ENCODE measurements at places on chromosomes 3 and 15. TPM values are rescaled to one million over a fixed set of nuclear protein-coding genes. Genes with fewer than 3 reads are reported as not detected.

MORF4L1 gene
- 495 TPM for total RNA-seq

CD200R1L gene
- total RNA-seq: not detected

ZNF620 gene
- total RNA-seq: 1.0 TPM

FETUB gene
- total RNA-seq: not detected

NMB gene
- total RNA-seq: 12.6 TPM

DNA sequence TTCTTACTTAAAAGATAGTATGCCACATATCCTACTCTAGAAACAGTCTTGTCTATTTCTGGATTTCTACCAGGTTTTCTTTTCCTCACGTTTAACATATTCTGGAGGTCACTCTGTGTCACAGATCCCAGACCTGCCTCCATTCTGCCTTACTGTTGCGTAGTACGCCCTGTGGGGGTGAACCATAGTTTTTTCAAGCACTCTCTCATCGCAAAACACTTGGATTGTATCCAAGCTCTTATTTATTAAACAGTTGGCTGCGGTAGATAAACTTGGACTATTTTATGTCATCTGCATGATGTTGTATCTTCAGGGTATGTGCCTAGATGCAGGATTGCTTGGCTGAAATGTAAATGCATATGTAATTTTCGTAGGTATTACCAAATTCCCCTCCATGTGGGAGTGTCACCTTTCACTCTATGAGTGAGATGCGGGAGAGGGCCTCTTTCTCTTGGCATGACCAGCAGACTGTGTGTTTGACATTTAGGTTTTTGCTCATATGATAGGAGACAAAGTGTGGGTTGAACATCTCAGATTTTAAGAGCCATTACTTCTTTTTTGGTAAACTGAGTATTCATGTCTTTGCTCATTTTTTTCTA, 55.8 kb downstream of the ABTB1 start:
- no peak for DNase-seq

- no peak for DNase-seq
Measured at GRCh38 chr3:128322030-128323022, 144.4 kb downstream of the DNAJB8 start.

- DNase-seq: peak; percentile 71
Measured at GRCh38 chr3:148962513-148962912, 28.8 kb upstream of the GYG1 start.

DNA sequence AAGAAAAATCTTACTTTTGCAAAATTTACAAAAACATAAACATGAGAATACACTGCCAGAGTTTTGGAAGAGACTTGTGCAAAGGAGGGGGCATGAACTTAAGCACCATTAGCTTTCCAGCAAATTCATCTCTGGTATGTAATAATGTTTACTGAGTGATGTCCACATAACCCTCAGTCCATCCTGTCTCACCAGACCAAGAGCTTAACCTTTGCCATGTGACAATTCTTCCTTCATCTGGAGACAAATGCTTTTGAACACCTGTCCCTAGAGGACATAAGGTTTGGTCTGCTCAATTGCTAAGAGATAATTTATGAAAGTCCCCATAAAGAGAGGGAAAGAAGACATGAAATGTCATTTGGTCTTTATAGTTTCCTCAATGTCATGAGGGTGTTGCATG, 412.3 kb downstream of the ERC2 start:
- no peak for DNase-seq

Measured in Caki2 (cell line).